ENCODE measurements at places on chromosomes 13 and 19.

DNA sequence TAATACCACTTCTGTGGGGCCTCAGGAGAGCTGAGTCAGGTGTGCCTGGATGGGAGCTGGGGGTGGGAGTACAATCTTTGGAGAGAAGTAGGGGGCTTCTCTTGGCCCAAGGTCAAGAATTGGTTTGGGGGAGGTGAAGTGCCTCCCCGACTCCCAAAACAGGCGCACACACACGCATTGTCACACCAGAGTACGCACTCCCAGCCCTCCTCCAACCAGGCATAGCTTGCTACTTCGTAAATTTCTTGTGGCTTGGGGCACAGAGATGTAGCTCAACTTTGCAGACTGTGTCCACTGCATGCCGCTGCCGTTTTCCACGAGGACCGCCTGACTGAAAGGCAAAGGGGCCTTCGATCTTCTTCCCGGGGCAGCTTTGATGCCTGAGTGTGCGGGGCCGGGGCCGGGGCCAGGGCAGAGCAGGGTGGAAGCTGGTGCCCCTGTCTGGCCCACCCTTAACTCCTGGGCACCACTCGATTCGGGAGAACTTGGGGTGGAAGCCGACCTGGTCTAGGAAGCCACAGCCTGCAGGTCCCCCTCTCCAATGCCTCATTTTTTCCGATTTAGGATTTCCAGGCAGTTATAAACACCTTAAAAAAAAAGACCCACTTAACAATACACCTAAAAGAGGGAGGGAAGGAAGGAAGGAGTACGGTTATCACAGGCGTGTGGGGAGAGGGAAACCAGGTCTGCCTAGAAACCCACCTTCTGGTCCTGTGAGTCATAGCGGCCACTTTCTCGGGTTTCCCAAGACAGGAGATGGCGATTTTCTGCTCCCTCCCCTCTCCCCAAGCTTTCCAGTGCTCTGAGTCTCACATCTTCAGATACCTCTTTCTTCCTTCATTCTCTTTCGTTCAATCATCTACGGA lies 5.8 kb upstream of the TSHZ3 start:
- DNase-seq, result no peak

DNA sequence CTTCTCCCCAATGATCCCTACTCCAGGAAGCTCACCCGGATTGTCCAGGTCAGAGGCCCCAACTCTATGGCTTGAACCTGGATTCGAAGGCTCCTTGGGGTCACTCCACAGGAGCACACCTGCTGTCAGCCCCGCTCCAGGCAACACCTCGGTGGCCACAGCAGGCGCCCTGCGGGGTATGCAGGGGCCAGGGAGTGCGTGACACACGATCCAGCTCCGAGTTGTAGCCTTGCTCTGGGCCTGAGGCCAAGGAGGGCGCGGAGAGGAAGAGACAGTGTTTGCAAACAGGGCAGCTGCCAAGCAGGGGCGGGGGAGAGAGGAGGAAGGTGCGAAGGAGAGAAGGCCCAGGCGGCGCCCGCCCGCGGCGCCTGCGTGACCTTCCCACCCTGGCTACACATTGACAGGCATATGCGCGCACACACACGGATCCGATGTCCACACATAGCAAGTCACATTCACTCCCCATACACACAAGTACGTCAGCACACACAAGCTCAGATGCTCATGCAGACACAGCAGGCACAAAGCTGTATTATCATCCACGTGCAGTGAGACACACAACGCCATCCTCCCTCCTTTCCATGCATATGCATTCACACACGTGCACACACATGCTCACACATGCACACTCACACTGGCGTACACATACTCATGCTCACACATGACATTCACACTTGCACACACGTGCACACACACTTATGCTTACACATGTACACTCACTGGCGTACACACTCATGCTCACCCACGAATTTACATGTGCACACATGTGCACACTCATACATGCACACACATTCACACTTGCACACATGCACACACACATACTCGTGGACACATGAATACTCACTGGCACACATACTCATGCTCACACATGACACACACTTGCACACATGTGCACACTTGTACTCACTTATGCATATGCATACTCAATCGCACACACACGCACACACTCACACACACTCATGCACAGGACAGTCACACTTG lies 10.4 kb downstream of the SBK2 start:
- DNase-seq, result no peak

GRCh38 chr13:23392313-23392712 lies 41.2 kb downstream of the SACS start:
- DNase-seq, result no peak

DNA sequence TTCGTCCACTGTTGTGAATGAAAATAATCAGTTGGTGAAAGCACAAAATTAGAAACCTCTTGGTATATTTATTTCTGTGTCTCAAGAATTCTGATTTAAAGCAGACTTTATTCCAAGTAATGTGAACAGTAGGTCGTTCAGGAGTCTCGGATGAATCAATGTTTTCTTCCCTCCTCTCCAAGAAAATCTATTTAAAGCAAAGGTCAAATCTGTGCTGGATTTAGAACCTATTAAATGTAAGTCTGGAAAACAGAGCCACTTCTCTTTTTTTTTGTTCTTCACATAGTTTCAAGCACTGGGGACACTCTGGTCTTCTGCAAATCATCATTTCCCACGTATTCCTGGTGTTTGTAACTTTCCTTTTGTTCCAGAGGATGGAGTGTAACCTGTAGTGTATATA lies 312.7 kb downstream of the ATP8A2 start:
- DNase-seq, result no peak

DNA sequence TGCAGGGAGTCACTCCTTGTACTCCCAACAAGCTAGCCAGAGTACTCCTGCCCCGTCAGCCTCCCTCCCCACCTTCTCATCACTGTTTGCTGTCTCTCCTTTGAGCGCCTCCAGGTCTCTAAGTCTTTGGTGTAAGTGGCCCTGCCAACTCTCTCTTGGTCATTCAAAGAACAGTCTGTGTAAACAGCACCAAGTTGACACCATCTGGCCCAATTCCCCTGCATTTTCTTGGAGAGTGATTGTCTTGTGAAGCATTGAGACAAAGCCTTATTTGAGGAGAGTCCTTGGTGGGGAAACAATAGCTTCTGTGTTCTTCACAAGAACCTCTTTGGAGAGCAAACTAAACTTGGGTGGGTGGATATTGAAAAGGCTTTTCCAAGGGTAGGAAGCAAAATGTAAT lies 114.6 kb upstream of the RNF113B start:
- DNase-seq, result no peak

- DNase-seq, result no peak
These were observed 94.0 kb downstream of the SLC10A2 start for GRCh38 chr13:102972191-102972590.

- no peak for DNase-seq
These were observed 36.5 kb upstream of the MUC16 start for GRCh38 chr19:9046694-9047093.

GRCh38 chr19:35851213-35852028 lies 883 bp downstream of the NPHS1 start:
- no peak for DNase-seq

DNA sequence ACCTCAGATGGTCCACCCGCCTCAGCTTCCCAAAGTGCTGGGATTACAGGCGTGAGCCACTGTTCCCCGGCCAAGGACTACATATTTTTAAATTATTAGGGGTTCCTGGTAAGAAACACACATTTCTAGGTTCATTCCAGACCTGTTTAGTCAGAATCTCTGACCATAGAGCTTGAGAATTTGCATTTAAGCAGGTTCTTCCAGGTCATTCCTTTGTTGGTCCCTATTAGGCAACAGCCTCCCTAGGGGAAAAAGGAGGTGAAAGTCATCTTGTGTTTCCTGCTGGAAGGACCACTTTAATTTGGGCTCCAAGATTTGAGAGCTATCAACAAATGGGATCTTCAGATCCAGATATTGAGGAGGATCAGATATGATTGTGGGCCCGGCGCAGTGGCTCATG lies 16.3 kb downstream of the S1PR2 start:
- no peak for DNase-seq

GRCh38 chr13:39935155-39935554 lies 279.7 kb downstream of the COG6 start:
- no peak for DNase-seq

GRCh38 chr19:29326849-29327840 lies 114.2 kb upstream of the UQCRFS1 start:
- no peak for DNase-seq

Measured in CD4-positive, alpha-beta T cell treated with Interleukin-15 for 4 hours (primary cell).